ENCODE measurements at places on chromosomes 16 and 17.

DNA sequence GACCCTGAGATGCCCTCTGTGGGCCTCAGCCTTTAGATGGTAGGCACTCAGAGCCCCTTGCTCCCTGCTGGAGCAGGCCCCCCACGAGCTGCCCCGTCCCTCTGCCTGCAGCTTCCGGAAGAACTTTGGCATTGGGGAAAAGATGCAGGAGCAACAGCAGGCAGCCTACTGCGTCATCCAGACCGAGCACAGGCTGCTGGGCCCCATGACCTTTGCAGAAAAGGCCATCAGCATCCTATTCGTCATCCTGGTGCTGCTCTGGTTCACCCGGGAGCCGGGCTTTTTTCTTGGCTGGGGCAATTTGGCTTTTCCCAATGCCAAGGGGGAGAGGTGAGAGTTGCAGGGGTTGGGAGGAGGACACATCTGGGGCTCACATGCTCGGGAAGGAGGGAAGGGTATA, 12.7 kb upstream of the FOXN1 start:
- no peak for DNase-seq

GRCh38 chr16:10625595-10626357, 45.4 kb upstream of the EMP2 start:
- DNase-seq: no peak

- DNase-seq: no peak
These were observed 107.5 kb downstream of the METRNL start for GRCh38 chr17:83186751-83187421.

- no peak for DNase-seq
These were observed 17.3 kb downstream of the BPTF start for GRCh38 chr17:67842648-67843047.

GRCh38 chr17:72079700-72080099, 41.1 kb upstream of the SOX9 start:
- no peak for DNase-seq

- no peak for DNase-seq
These were observed 24.1 kb upstream of the CIITA start for GRCh38 chr16:10852948-10853347.

- no peak for DNase-seq
These were observed 17.6 kb downstream of the ATPAF2 start for GRCh38 chr17:18021372-18021771.

- DNase-seq: no peak
These were observed 944.0 kb downstream of the KCNJ2 start for GRCh38 chr17:71113347-71113746.

DNA sequence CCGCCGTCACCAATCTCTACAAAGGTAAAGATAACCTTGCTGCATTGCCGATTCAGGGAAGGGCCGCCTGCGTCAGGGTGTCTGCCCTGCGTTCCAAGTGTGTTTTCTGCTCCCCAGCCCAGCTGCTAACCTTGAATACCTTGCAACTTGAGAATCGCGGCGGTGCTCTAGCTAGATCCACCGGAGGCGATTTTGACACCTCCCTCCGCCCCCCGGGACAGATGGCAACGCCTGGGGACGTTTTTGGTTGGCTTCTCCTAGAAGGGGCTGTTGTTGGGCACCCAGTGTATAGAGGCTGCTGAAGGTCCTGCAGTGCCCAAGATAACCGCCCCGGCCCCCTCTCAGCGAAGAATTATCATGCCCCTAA, 1.5 kb downstream of the HAPSTR1 start:
- no peak for DNase-seq

- DNase-seq: no peak
These were observed 28.3 kb upstream of the ZFP90 start for GRCh38 chr16:68510775-68511174.

DNA sequence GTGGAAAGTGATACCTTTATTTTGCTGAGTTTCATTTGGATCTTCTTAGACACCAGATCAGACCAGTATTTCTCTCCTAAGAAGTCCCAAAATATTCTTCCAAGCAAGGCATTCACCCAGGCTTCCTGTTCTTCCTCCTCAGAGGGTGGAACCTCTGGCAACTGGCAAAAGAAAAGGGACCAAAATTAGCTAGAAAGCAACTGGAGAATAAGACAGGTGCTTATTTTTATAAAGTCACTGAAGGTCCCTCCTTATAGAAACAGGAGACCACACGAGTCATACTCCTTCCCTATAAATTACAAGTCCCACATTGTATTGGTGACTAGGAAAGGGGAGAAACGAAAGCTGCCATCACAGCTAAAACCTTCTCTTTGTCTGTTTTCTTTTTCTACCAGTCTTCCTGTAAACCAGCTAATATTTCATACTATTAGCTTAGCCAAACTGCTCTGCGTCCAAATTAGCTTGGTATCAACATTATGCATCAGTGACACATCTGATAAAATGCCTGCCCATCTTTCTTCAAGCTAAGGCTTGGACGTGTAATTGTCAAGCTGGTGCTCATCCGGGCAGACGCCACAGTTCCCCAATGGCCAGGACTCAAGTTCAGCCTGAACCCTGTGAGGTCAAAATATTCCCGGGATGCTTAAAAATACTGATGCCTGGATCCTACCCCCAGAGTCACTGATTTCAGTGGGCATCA, 47.5 kb upstream of the ERN1 start:
- no peak for DNase-seq

DNA sequence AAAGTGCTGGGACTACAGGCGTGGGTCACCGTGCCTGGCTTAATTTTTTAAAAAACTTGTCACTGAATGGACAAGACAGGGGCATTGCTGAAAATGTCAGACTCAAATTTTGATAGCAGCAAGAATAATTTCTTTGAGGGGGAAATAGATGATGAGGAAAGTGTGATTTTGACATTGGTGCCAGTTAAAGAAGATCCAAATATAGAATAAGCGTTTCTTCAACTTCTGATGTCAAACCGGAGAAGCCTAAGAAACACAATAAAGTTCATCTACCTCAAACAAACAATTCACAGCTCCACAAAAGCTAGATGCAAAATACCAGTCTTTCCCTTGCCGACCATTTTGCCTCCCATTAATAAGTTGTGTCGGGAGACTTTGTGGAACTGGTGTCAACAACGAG, 4.5 kb downstream of the MT1X start:
- DNase-seq: no peak

GRCh38 chr16:86573215-86573614, 5.1 kb upstream of the FOXL1 start:
- DNase-seq: no peak

DNA sequence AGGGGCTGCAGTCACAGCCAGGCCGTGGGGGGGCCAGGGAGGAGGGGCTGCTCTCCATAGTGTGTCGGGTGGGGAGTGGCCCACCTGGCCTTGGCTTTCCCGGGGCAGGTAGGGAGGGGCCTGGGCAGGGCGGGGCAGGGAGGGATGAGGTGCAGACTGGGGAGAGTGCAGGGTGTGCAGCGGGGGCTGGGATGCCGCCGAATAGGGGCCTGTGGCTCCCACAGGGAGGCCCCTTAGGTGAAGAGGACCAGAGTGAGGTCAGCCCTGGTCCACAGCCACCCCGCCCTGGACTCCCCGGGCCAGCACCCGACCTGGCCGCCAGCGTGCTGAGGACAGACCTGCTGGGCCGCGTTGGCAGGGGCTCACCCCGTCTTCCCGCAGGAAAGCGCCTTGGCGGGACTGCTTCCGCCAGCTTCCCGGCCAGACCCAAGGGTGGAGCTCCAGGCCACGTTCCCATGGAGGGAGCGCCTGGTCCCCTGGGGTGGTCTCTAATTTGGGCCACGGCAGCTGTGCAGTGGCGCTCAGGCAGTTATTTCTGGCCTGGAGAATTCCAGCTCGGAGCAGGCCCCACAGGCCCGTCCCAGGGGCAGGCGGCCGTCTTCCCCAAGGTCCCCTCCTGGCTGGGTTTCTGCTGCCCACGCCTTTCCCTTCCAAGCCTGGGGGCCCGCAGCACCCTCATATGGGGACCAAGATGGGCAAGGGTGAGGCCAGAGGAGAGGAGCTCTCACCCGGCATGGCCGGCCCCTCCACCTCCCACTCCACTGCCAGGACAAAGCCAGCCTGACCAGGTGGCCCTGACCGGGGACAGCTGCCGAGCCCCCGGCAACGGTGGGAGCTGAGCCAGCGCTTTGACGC, 27.9 kb downstream of the CACNA1H start:
- DNase-seq: no peak

DNA sequence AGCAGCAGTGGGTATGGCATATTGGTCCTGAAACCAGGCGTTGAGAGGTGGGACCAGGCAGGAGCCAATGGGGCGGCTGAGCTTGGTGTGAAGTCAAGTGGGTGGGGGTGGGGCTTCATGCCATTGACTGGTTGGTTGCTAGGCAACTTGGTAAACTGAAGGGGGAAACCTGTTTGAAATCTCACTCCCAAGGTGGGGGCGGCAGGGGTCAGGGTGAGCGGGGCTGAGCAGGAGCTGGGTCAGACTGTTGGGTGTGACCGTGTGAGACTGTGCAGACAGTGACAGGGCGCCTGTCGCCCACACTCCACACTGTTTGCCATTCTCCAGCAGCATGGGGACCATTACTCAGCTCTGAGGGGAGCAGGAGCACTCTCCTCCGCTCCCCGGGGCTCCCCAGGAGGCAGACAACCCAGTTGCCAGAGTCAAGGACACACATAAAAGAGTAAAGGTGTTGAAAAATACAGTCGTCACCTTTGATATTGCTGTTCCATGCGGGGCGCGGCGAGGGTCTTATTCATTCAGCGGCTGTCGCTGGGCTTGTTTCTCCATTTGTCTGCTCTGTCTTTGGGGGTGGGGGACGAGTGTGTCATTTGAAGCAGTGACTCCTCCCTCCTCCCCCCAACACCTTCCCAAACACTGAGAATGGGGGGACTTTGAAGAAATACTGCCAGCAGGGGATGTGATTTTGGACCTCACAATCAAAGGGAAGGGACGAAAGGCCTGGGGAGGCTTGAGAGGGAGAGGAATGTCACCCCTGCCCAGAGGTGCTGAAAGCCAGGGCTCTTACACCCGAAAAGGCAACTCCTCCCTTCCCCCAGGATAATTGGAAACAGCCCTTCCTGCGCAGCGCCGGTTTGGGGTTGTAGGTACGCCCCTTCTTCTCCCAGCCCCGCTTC, 1.2 kb upstream of the EFNB3 start:
- DNase-seq: no peak

DNA sequence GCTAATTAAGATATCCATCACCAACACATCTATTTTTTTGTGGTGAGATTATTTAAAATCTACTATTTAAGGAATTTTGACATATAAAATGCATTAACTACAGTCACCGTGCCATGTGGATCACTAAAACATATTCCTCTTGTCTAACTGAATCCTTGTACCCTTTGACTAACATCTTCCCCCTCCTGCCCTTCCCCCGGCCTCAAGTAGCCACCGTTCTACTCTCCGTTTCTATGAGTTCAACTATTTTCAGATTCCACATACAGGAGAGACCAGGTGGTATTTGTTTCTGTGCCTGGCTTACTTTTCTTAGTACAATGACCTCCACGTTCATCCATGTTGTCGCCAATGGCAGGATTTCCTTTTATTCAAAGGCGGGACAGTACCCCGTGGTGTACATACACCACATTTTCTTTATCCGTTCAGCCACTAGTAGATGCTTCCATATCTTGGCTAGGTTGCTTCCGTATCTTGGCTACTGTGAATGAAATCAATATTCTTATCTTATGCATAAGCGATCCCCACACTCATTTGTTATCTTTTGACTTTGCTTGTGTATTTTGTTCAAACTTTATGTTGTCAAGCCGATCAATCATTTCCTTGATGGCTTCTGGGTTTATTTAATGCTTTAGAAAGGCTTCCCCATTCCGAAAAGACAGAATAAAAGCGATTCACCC, 134.7 kb downstream of the KCNJ12 start:
- DNase-seq: no peak

DNA sequence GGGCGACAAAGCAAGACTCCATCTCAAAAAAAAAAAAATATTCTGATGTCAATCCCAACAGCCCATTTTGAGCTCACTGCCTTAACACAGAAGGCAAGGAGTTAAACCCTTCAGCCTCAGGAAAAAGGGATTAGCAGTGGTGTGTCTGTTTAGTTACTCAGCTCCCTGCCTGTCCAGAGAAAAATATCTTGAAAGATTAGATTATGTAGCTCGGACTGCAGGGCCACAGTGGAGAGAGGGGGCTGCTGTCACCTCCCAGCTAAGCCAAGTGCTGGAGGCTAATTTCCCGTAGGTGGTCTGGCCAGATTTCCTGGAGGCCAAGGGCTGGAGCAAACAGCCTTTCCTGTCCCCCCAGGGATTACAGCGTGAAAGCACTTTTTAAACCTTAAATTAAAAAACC, 50.3 kb downstream of the C16orf95 start:
- DNase-seq: no peak

GRCh38 chr16:30535106-30535776, 583 bp upstream of the ZNF747 start:
- DNase-seq: no peak

GRCh38 chr16:30666681-30667080, 8.4 kb downstream of the FBRS start:
- DNase-seq: no peak

GRCh38 chr16:90046971-90047713, 27.9 kb upstream of the DBNDD1 start:
- no peak for DNase-seq

DNA sequence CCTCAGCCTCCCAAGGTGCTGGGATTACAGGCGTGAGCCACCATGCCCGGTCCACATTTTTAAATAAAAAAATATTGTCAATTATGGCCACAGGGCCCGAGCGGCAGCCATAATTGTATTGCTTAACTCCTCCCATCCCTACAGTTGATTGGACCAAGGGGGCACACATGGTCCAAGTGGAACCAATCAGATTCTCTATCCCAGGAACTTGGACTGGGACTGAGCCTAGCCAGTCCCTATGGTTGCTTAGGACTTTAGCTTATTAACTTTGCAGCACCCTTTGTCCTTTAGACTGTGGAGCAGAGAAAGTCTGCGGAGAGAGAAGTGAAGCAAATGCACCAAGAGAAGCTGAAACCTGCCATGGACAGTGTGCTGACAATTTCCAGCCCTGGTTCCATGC, 5.5 kb upstream of the RDM1 start:
- no peak for DNase-seq

- no peak for DNase-seq
These were observed 46.5 kb upstream of the GSE1 start for GRCh38 chr16:85566561-85567100.

GRCh38 chr16:66386629-66387622, 20.4 kb downstream of the CDH5 start:
- DNase-seq: no peak

GRCh38 chr17:2042933-2043332, 1.1 kb downstream of the OVCA2 start:
- DNase-seq: no peak

GRCh38 chr17:29546830-29547229, 20.0 kb downstream of the ABHD15 start:
- DNase-seq: no peak

GRCh38 chr17:57362797-57363556, 106.7 kb downstream of the MSI2 start:
- no peak for DNase-seq

GRCh38 chr17:18235743-18236256, 10.4 kb downstream of the LLGL1 start:
- no peak for DNase-seq

DNA sequence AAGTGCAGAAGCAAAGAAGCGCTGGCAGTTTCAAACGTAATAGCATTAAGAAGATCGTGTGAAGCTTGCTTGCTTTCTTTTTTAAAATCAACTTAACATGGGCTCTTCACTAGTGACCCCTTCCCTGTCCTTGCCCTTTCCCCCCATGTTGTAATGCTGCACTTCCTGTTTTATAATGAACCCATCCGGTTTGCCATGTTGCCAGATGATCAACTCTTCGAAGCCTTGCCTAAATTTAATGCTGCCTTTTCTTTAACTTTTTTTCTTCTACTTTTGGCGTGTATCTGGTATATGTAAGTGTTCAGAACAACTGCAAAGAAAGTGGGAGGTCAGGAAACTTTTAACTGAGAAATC, 17.4 kb upstream of the RAB11FIP4 start:
- DNase-seq: no peak

Measured in dorsolateral prefrontal cortex (tissue), 122 donors.